ENCODE measurements at places on chromosomes 3 and 15.

DNA sequence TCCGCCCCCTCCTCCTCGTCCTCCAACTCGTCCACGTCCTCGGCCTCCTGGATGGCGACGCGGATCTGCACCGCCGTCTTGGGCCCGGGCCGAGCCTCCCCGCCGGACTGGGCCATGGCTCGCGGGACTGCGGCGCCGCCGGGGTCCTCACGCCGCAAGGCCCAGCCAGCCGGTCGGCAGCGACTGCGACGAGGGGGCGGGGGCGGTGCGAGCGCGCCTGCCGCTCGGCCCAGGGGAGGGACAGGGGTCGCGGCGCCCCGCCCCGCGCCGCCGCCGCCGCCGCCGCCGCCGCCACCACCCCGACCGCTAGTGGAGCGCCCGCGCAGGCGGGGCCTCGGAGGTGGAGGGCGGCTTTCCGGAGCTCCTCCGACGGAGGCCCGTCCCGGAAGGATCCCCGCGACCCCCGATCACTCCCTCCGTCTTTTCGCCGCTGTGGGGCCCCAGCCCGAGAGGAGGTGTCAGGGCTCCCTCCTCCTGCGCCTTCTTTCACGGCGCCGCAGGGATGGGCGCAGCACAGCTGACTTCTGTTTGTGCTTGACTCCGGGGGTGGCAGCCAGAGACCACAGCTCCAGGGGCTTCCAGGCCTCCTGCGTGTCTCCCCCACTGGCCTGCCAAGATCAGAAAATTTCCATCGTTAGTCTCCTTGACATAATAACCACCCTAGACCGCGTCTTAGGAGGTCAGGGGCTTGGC is at the start of gene LARP6:
Gene LARP6 (minus strand): TSS at position 185 of the 693 bp plus-strand sequence. CDS start 69 bp downstream, at position 116.
- DNase-seq, result no peak

DNA sequence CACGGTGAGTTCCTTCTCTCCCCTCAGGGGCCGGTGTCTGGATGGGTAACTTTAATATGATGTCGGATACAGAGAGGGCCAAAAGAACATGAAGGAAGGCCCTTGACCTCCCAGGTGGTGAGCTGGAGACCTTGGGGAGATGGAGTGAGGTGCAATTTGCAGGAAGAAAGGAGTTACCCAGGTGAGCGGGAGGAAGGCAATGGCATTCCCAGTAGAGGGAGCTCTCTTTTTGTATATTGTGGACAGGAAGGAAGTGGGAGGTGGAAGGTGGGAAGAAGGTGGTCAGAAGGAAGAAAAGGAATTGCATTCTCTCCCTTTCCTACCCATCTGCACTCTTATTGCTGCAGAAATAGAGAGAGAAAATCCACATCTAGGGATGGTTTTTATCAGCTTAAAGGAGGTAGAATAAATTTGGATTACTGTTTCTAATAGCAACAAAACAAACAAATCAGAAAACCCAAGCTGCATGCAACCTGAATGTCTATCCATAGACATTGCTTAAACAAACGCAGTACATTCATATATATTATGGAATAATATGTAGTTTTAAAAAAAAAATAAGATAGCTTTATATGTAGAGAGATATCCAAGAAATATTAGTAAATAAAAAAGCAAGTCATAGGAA is 169.0 kb upstream of the TSC22D2 start:
- no peak for DNase-seq

- DNase-seq, result no peak
Observed at GRCh38 chr15:38809621-38810020, 245.0 kb upstream of the RASGRP1 start.

GRCh38 chr15:77858792-77859490 is 218.6 kb downstream of the TBC1D2B start:
- no peak for DNase-seq

DNA sequence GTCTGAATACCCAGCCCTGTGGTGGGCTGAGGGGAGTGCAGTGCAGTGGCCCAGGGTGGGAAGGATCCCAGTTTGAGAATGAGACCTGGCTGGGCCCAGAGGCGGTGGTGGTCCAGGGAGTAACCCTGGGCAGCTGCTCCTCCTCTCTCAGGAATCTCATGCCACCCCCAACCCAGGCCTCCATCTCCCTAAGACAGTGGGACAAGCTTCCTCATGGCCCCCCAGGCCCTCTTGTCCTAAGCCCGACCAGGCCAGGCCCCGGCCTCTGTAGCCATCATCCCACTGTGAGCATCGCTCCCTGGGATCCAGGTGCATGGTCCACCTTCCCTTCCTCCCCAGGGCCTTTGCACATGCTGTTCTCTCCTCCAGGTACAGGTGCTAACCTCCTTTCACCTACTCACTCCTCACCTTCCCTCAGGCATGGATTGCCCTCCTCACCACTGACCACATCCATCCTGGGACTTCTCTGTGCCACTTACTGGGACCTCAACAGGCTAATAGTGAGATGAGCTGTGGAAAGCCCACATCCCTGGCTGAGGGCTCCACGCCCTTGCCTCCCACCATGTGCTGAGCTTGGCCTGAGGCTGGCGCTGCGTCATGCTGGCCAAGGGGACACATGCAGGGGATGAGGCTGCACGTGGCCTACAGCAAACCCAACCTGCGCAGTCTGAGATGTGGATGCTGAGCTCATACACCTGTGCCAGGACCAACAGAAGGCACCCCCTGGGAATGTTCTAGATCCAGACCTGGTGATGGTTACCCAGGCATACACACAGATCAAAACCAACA is 9.9 kb downstream of the CHDH start:
- no peak for DNase-seq
